ENCODE measurements at places on chromosomes 7 and 10.

DNA sequence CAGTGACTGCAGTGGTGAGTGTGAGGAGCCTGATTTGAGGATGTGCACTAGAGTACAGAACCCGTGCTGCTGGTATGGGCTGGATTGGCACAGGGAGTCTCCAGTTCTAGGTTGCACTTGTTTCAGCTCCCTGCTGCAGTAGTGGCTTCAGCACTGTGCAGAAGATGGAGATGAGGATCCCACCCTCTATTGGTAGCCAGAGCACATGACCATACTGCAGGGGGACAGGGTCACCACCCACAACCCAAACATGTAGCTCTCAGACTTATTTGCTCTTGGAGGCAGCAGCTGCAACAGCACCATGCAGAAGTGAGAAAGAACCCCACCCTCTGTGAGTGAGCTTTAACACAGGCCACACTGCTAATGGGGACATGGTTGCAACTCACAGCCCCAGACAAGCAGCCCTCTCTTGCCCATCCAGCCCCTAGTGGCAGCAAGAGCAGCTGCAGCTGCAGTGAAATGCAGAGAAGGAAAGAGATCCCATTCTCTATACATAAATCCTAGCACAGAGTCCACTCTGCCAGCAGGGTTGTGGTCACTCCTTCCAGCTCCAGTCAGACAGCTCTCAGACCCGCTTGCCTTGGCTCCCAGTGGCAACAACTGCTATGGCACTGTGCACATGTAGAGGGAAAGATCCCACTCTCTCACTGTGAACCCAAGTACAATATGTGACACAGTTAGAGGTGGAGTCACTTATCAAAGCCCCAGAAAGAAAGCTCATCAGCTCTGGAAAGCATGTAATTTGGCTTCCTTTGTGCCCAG, 51.4 kb upstream of the SCIN start:
- DNase-seq, result no peak

GRCh38 chr10:28470873-28471651, 61.9 kb upstream of the WAC start:
- DNase-seq, result no peak

GRCh38 chr10:50554376-50554994, 69.3 kb downstream of the SGMS1 start:
- no peak for DNase-seq

DNA sequence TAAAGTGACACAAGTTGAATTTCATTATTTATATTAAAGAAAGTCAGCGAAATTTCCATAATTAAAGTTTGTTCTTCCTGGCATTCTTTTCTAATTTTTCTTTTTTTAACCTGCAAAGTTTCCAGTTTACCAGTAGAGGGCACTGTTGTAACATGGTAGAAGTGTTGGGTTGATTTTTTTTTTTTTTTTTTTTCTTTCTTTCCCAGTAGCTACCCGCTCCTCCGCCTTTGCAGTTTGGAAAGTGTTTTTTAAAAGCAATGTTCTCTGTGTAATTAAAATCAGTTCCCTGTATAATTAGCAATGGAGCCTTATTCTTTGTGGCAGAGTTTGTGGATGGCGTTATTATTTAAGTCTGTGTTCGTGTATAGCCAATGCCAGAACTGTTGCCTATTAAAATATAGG, 53.7 kb downstream of the TAF3 start:
- peak; percentile 5 for DNase-seq

DNA sequence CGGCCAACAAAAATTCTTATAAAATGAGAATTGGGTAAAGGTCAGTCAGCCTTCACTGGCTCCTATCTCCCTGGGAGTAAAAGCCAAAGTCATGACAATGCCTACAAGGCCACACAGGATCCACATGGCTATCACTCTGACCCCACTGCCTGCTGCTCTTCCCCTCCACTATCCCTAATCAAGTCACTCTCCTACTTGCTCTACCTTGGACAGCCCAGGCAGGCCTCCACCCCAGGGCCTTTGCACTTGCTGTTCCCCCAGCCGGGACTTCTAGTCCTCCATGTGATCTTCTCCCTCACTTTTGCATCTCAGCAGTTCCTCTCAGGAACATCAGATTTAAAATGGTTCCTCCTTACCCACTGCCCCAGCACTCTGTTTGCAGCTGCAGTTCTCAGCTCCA, 50.6 kb downstream of the PRR15 start:
- DNase-seq, result no peak

- DNase-seq, result no peak
Observed at GRCh38 chr10:107118866-107119265, 45.6 kb downstream of the SORCS1 start.

DNA sequence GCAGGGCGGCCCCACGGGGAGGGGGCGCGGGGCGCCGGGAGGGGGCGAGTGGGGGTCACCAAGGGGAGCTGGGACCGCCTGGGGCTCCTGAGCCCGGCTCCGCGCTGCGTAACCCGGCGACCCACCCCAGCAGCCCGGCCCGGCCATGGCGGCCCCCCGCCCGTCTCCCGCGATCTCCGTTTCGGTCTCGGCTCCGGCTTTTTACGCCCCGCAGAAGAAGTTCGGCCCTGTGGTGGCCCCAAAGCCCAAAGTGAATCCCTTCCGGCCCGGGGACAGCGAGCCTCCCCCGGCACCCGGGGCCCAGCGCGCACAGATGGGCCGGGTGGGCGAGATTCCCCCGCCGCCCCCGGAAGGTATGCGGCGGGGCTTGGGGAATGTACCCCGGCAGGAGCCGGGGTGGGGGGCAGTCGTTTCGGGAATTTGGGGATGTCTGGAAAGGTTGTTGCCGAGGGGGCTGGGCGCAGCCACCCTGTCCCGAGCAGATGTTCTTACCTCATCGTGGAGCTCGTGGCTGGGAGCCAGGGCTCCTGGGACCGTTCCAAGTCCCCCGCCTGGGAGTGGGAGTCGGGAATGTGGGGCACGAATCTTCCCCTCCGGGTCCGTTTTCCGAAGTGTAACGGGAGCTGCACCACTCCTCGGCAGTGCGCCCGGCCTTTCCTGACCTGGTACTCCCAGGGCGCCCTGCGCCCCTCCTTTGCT, 431 bp downstream of the ZYX start:
- DNase-seq, result no peak

DNA sequence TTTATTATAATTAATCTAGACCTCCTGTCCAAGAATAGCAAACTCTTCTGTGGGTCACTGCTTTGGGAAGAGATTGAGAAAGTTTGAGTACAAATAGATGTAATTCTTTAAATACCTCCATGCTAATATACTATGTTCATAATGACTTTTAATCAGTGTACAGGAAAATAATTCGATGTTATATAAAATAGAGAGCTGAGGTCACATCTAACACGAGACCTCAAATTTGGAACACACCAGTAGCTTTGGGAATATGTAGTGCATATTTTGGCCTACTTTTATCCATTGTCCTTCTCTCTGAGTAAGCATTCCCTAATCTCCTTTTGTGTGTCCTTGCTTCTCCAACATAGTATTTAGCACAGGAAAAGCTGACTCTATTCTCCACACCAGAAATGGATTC, 27.3 kb upstream of the CABCOCO1 start:
- DNase-seq, result no peak

GRCh38 chr7:159207393-159207792, 62.7 kb upstream of the VIPR2 start:
- DNase-seq, result no peak

DNA sequence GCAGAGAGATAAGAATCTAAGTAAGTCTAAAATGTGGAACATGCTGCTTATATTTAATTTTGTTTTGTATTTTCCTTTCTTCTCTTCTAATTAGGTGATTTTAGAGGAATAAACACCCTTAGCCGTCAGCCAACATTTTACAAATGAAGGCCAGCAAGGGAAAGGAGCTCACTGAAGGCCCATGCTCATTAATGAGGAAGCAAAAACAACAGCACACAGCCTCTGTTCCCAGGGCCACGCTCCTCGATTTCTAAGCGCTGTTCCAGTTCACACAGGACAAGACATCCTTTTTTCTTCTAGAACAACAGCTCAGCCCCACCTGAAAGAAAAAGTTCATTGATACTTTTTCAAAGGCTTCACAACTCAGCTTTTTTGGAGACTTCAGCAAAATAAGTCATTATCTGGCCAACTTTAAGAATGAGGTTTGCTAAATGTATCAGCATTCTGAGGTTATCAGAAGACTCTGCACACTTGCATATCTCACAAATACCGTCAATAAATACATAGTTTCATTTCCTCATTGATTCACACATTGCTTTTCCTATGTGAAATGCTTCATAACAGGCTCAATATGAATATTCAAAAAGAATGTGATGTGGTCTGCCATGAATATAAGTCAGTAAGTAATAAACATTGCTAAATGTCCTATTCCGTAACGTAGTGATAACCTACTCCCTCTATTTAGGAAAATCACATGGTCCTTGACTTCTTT, 34.8 kb upstream of the SFMBT2 start:
- no peak for DNase-seq

- no peak for DNase-seq
Observed at GRCh38 chr7:130446259-130446658, 5.4 kb upstream of the CEP41 start.

GRCh38 chr7:117110480-117111315, 157.4 kb downstream of the ST7 start:
- DNase-seq, result no peak

DNA sequence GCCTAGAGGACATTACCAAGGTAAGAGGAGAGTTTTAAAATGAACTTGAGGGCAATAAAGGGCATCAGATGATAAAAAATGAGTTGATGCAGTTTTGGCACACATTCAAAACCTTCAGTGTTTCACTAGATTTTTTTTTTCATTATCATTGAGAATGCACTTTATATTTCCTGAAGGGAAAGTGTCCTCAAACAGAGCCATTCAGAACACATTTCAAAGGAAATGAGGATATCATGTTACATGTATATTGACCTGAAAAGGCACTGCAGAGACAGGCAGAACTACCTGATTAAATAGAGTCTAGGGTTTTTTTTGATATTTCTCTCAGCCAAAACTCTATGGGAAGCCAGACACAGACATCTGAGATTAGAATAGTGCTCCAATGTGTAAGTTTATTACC, 454.0 kb downstream of the NEBL start:
- DNase-seq, result no peak

DNA sequence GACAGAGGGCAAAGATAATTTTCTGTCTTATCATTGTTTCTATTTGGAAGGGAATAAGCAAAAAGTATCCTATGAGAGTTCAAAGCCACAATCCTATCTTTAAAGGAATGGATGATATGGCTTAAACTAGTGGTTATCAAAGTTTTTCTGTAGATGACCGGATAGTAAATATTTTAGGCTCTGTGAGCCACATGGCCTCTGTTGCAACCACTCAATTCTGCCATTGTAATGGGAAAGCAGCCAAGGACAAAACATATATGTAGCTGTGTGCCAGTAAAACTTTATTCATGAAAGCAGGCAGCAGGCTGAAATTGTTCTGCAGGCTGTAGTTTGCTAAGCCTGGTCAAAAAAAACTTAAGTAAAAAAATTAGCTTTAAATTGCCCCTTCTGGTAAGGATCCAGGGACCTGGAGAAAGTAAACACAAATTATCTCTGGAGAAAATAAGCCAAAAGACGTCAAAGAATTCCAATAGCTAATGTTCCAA, 73.3 kb downstream of the THSD7A start:
- DNase-seq, result no peak

GRCh38 chr7:69827558-69827957, 229.3 kb downstream of the AUTS2 start:
- no peak for DNase-seq

DNA sequence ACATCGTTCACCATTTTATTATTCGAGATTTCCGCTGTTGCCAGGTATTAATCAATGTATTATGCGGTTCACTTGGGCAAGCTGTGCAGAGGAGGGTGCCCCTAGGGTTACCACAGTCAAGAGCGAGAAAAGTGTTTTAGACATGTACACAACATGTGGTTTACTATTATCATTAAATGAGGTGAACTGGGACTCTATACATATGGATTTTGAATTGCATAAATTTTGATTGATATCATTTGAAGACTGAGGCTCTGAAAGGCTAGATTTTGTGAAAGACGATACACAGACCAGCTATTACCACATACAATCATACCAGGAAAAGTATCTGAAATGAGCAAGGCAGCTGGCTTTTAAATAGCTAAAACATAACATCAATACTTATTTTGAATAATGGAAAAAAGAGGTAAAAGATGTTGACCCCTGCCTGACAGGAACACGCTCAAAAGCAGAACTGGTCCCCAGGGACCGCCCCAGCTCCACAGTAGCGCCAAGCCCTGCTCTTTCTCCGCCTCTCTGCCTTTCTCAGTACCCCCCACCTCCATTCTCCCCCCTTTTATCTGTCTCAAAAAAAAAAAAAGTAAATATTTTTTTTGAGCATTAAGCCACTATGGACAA, 413.4 kb upstream of the MKI67 start:
- no peak for DNase-seq

- no peak for DNase-seq
Observed at GRCh38 chr10:52313933-52314821, at the start of gene DKK1. DKK1 (plus strand) TSS chr10:52314281; CDS start chr10:52314435, 154 bp downstream.

- DNase-seq, result no peak
Observed at GRCh38 chr10:121862042-121862441, 65.8 kb downstream of the ATE1 start.

DNA sequence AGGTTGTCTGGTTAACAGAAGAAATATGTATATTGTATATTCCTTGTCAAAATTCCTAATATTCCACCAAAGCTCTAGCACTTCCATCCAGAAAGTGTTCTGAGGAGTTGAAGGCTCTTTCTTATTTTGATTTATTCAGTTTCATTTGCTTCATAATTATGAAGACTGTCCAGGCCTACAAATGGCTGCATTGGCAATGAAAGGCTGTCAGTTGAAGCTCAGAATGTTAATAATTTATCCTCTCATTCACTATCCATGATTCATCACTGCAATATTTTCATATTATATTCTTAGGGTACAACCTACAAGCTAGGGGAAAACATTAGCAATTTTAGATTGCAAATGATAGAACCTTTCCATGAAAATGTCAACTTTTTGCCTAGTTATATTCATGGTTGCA, 57.3 kb downstream of the ARID5B start:
- DNase-seq, result no peak

- DNase-seq, result no peak
Observed at GRCh38 chr7:149007146-149007545, 21.2 kb downstream of the PDIA4 start.

- DNase-seq, result no peak
Observed at GRCh38 chr7:15367897-15368296, 193.9 kb downstream of the AGMO start.

DNA sequence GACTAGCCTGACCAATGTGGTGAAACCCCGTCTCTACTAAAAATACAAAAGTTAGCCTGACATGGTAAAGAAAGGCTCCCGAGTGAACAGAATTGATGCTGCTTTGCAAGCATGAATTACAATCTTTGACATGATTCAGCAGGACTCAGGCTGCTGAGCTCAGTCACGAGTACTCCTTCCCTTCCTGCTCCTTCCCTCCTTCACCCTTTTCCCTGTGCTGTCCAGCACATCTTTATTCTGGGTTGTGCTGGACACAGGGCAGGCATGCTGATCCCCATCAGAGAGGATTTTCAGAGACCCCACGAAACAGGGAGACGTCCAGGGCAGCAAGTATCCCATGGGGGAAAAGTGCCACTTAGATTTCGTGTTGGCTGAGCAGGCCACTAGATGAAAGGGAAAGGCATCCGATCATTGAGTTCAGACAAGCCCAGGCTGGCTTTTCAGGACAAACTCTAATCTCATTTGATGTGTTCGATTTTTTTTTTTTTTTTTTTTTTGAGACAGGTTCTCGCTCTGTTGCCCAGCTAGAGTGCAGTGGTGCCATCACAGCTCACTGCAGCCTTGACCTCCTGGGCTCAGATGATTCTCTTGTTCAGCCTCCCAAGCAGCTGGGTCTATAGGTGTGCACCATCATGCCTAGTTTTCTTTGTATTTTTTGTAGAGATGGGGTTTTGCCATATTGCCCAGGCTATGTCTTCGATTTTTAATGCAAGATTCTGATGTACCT, 36.5 kb downstream of the BAMBI start:
- DNase-seq, result no peak
